ENCODE measurements at places on chromosomes 2 and 18.

DNA sequence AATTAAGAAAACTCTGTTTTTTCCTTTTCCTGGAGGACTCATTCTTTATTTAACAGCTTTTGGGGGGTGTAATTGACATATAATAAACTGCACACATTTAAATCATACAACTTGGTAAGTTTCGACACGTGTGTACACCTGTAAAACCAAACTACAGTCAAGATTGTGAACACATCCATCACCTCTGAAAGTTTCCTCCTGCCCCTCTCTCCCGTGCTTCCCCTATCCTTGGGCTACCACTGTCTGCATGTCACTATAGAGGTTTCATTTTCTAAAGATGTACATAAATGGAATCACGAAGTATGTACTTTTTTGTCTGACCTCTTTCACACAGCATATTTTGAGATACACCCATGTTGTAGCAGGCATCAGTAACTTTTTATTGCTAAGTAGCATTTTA lies 100.0 kb downstream of the BIN1 start:
- no peak for DNase-seq

- DNase-seq = no peak
Observed at GRCh38 chr18:78566720-78567119, 412.9 kb upstream of the SALL3 start.

GRCh38 chr2:240895656-240896388 lies at the start of gene MAB21L4:
Gene MAB21L4 (minus strand): TSS chr2:240896156. CDS start chr2:240895997, 159 bp downstream.
- DNase-seq = no peak

GRCh38 chr2:8116661-8117060 lies 565.2 kb upstream of the ID2 start:
- no peak for DNase-seq

GRCh38 chr2:183162362-183162761 lies 38.1 kb downstream of the NUP35 start:
- no peak for DNase-seq

GRCh38 chr2:62038975-62039771 lies 133.7 kb downstream of the COMMD1 start:
- no peak for DNase-seq

DNA sequence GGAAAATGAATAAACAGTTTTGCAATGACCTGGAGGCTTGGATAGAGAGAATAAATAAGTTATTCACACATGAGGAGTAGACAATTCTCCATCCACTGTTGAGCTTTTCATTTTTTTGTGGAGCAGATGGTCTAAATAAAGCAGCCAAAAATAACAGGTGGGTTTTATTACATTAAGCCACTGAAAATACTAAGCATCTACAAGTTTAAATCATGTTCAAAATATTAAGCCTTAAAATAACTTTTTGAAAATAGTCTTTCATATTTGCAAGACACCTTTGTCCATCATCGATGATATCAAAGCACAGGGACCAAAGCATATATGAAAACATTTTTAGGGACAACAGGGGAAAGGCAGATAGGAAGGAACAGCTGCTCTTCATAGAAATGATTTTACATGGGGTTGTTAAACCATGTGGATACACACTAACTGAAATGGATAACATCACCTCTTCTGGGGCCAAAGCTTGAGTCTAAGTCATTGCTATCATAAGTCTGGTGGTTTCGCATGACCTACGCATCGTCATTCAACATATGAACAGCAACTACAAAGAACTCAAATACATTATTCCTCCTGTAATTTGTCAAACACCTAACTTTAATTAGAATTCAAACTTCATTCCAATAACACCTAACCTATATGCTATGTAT lies 197.6 kb upstream of the CHST9 start:
- DNase-seq = no peak

- DNase-seq = no peak
Observed at GRCh38 chr2:39511219-39511604, 74.1 kb upstream of the MAP4K3 start.

GRCh38 chr18:75156139-75156750 lies 52.7 kb downstream of the PTGR3 start:
- no peak for DNase-seq

DNA sequence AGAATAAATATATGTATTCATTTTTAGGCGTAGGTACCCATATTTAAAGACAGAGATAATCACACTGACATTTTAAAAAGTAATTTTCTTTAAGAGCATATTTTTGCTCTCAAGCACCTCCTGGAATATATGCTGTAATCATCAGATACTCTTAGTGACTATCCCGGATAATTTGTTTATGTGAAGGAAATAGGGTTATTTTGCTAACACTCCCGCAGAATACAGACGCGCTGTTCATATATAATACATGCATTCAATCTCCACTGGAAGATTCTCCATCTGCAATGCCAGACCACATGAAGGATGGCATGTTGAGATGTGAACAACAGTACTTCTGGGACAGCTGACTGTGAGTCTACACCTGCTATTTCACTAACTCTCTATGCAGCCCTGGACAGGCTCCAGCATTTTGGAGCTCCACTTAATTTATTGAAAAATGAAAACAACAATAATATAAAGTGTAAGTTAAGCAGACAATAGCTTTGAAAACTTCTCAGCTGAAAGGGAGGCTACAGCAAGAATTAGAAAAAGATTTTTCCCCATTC lies 430.6 kb downstream of the TMX3 start:
- no peak for DNase-seq

DNA sequence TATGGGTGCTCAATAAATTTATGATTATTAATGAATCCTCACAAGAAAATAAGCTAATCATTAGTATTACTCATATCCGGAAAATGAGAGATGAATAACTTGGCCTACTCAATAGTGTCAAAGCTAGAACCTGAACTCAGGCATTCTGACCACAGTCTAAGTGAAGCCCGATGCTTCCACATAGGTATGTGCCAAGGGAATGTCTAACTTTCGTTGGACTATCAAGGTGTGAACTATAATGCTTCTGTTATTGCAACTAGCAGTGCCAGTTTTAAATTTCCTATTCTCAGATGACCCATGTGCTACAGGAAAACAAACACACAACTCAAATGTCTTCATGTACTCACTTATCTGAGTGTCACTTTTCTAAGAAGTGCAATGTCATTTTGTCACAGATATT lies 1.8 kb downstream of the BARD1 start:
- DNase-seq = no peak

DNA sequence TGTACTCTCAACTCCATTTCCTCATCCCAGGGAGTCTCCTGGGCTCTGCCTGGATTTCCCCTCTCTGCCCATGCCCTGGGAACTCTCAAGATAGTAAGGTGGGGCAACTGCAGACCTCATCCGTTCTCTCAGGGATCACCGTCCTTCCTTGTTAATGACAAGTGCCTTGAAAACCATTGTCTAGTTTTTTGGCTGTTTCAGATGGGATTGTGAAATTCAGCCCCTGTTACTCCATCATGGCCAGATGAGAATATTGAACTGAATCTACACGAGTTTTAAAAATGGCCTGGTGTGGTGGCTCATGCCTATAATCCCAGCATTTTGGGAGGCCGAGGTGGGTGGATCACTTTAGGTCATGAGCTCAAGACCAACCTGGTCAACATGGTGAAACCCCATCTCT lies 665 bp upstream of the HRH4 start:
- DNase-seq = no peak

GRCh38 chr18:52937840-52938239 lies 597.8 kb downstream of the DCC start:
- DNase-seq = no peak

GRCh38 chr2:100819370-100820272 lies at the start of gene NPAS2:
Gene NPAS2 (plus strand): TSS chr2:100820139. CDS start chr2:100904755, 84,616 bp downstream.
- DNase-seq = no peak

- no peak for DNase-seq
Observed at GRCh38 chr2:58764338-58765104, 523.4 kb upstream of the FANCL start.

- no peak for DNase-seq
Observed at GRCh38 chr18:58896268-58896667, 31.6 kb downstream of the ZNF532 start.

- no peak for DNase-seq
Observed at GRCh38 chr2:101223814-101224231, 28.9 kb upstream of the CNOT11 start.

- DNase-seq = no peak
Observed at GRCh38 chr18:59715966-59716369, 18.7 kb upstream of the CCBE1 start.

GRCh38 chr2:69811591-69811990 lies 17.9 kb upstream of the GMCL1 start:
- no peak for DNase-seq

GRCh38 chr2:150778828-150779227 lies 291.4 kb upstream of the RND3 start:
- DNase-seq = no peak

- DNase-seq = no peak
Observed at GRCh38 chr2:172050479-172051125, 34.7 kb upstream of the DLX1 start.

DNA sequence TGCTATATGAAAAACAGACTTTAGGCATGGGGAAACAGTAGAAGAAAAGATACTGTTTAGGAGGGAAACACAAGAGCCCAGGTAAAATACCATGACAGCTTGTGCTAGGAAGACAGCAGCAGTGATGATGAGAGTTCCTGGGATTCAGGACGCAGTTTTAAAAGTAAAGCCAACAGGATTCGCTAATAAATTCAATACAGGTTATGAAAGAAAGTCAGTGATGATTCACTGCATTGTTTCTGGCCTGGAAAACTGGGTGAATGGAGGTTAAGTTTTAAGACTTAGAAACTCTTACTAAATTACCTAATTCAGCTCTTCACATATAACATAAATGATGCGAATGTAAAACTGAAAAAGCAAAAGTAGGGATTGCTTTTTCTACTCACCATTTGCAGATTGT lies 27.9 kb upstream of the RNU4ATAC start:
- DNase-seq = no peak

DNA sequence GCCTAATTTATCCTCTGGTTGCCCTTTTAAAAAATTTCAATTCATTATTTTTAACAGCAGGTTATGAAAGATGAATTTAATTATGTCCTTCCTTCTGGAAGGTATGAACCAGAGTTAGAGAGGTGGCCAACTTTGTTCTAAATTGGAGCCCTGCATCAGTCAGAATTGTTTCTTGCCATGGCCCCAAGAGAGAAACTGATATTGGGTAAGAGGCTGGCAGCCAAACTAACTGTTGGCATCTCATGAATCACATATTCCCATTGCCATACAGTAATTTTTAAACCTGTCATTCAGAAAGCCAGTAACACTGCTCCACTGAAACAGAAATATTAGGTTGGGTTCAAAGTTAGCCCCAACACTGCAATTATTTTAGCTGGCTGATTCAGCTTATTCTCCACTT lies 67.4 kb downstream of the SMAD2 start:
- no peak for DNase-seq

DNA sequence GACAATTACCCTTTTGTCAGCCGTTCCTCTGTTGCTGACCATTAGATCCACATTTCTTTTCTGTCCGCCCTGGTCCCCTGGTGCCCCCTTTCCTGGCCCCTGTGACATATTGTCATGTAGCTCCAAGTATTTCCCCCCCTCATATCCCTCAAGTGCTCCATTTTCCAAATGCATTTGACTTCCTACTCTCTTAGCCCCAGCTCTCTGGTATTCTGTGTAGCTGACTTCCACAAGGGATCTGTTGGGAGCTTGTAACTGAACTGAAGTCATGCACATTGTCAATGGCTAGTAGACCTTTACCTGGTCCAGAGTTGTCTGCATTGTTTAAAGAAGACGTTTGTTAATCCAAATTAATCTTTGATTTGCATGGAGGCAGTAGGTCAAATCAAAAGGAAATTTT lies 34.8 kb downstream of the LIPG start:
- no peak for DNase-seq

- DNase-seq = no peak
Observed at GRCh38 chr2:171553858-171554257, 31.6 kb downstream of the CYBRD1 start.

DNA sequence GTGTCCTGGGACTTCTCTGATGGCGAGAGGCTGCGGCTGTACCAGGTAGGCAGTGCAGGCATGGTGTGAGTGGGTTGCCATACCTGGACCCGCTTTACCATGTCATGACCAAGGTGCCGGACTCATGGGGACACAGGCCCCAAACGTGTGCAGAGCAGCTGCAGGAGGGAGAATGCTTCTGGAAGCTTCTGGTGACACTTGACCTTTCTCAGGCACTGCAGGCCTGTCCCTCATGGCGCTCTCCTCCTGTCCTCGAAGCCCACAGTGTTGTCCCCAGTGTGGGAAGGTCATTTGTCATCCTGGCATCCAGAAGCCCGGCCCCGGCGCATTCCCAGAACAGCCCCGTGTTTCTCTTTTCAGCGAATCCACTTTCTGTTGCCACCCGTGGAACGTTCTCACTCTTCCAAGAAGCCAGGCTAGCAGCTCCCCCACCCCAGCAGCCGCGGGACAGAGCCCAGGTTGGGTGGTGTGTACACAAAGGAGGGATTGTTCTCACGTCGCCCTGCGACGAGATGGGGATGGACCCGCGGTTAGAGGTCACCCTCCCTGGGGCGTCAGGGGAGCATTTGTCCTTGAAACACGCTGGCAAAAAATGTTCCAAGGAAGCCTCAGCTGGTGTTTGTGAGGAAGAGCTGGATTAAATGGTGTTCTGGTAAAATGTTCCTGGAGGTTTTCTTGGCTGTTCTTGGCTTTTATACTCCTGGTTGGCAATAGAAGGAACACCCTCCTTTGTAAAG lies 43.7 kb downstream of the SH3BP4 start:
- DNase-seq = no peak

GRCh38 chr2:17362956-17363355 lies 155.3 kb downstream of the RAD51AP2 start:
- no peak for DNase-seq

DNA sequence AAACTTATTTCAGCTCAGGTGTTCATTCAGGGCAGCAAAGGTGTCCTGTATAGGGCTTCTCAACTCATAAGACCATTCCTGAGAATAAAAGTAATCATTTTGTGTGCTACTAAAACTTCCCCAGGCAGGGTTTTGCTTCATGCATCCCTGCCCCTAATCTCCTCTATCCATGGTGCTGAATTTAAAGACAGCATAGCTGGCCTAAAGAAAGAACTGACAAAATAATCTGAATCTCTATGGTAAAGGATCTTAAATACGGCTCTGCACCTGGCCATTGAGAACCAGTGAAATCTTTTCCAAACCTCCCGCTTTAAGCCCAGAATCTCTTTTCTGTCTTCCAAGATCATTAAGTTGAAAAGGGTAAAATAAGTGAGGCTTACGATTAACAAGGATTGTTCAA lies 292.1 kb upstream of the KLHL29 start:
- no peak for DNase-seq

- DNase-seq = no peak
Observed at GRCh38 chr18:69529151-69529550, 128.5 kb downstream of the DOK6 start.

All from stimulated activated CD4-positive, alpha-beta T cell treated with anti-CD3 and anti-CD28 coated beads, Interleukin-15, amount 100 ng/mL, for 1 hour (primary cell).